GM23248 (cell line): ENCODE measurements at places on chromosomes 13 and 19. TPM values are rescaled to one million over a fixed set of nuclear protein-coding genes. Genes with fewer than 3 reads are reported as not detected.

- no peak overlapping the region for H3K27ac ChIP-seq
- peaks cover 15% of the 10 kb centered on the region for H3K4me1 ChIP-seq
- no peaks in the 10 kb centered on the region for H3K27me3 ChIP-seq
- no peaks in the 10 kb centered on the region for H3K36me3 ChIP-seq
Measured at GRCh38 chr19:16445238-16446107, 26.3 kb downstream of the EPS15L1 start.

- H3K4me3 ChIP-seq, result no peak overlapping the region
- peaks cover 5% of the 10 kb centered on the region; the same call in 1 of the 2 replicates for H3K36me3 ChIP-seq
Measured at GRCh38 chr13:40985381-40986100, 33.6 kb downstream of the ELF1 start.

GRCh38 chr19:38263689-38264485 lies 486 bp upstream of the SPINT2 start:
- no peaks in the 10 kb centered on the region for H3K36me3 ChIP-seq
- H3K27me3 ChIP-seq, result no peaks in the 10 kb centered on the region
- H3K4me3 ChIP-seq, result peak overlapping the region; percentile 57

DNA sequence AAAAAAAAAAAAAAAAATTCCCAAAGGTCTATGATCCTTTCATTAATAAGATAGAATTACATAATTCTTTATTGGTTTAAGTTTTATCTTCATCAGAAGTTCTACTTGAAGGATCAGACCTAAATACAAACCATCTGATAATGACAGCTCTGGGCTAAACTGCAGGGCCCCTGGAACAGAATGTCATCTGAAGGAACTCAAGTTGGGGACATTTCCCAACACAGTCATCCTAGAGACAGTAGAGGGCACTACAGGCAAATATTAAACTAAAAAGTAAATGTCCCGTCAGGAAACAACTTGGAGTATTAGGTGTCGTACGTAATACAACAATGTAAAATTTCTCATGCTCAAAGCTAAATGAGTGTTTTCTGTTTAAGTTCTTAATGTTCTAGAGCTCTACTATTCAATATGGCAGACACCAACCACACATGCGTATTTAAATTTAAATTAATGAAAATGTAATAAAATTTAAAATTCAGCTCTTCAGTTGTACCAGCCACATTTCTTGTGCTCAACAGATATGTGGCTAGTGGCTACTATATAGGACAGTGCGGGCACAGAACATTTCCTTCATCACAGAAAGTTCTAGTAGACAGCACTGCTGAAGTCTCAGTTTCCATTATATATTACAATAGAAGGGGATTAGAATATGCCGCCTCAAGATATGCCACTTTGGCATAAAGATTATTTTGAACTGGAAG lies 21.8 kb upstream of the NAXD start:
- H3K27me3 ChIP-seq, result no peaks in the 10 kb centered on the region
- peak; percentile 71 for DNase-seq
- no peaks in the 10 kb centered on the region for H3K36me3 ChIP-seq
- H3K4me3 ChIP-seq, result no peak overlapping the region
- H3K4me1 ChIP-seq, result no peaks in the 10 kb centered on the region

DNA sequence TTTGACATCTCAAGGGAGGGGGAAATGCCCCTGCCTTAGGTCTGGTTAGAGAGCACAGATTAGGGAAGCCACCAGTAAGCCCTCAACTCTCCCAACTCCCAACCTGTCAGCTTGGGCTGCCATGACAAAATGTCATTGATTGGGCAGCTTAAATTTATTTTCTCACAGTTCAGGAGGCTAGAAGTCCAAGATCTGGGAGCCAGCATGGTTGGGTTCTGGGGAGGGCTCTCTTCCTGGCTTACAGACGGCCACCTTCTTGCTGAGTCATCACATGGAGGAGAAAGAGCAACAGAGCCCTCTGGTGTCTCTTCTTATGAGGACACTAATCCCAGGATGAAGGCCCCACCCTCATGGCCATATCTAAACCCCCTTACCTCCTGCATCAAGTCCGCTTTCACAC lies 24.2 kb downstream of the C19orf12 start:
- no peak overlapping the region for H3K4me3 ChIP-seq
- DNase-seq, result peak; percentile 65
- H3K36me3 ChIP-seq, result no peaks in the 10 kb centered on the region
- H3K27me3 ChIP-seq, result no peaks in the 10 kb centered on the region
- peaks cover 22% of the 10 kb centered on the region for H3K4me1 ChIP-seq
- no peak overlapping the region for H3K27ac ChIP-seq

DNA sequence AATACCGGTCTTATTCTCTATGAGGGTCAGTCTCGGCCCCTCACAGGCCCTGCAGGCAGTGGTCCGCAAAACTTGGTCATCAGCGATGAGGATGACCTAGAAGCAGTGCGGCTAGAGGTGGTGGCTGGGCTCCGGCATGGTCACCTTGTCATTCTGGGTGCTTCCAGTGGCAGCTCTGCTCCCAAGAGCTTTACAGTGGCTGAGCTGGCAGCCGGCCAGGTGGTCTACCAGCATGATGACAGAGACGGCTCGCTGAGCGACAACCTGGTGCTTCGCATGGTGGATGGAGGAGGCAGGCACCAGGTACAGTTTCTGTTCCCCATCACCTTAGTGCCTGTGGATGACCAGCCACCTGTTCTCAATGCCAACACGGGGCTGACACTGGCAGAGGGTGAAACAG lies 1.8 kb downstream of the FREM2 start:
- no peaks in the 10 kb centered on the region for H3K4me1 ChIP-seq
- H3K27ac ChIP-seq, result no peak overlapping the region
- no peak overlapping the region for H3K4me3 ChIP-seq
- no peak for DNase-seq

- no peaks in the 10 kb centered on the region for H3K36me3 ChIP-seq
- H3K27ac ChIP-seq, result peak overlapping the region; percentile 75
- peak; percentile 91 for DNase-seq
- H3K4me3 ChIP-seq, result peak overlapping the region; percentile 14
- H3K4me1 ChIP-seq, result peaks cover 38% of the 10 kb centered on the region
Measured at GRCh38 chr13:44758630-44759383, 182.7 kb upstream of the TSC22D1 start.

DNA sequence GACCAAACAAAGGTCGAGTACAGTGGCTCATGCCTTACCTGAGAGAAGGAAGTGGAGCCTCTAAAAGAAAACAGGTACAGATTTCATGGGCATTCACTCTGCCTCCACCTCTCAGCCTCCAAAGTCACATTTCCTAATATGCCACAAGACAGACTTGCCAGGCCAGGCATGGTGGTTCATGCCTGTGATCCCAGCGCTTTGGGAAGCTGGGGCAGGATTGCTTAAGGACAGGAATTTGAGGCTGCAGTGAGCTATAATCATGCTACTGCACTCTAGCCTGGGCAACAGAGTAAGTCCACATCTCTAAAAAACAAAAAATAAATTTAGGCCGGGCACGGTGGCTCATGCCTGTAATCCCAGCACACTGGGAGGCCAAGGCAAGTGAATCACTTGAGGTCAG lies 10.9 kb upstream of the DNMT1 start:
- 0 out of 2 replicates have a peak overlapping the region, but pooled peaks have one; percentile 12 for H3K27ac ChIP-seq
- no peak for DNase-seq
- H3K4me1 ChIP-seq, result peaks cover 9% of the 10 kb centered on the region; the same call in 1 of the 2 replicates
- no peaks in the 10 kb centered on the region for H3K27me3 ChIP-seq

GRCh38 chr13:106753251-106753650 lies 185.3 kb upstream of the ARGLU1 start:
- H3K36me3 ChIP-seq, result no peaks in the 10 kb centered on the region
- H3K27me3 ChIP-seq, result no peaks in the 10 kb centered on the region
- no peak for DNase-seq
- H3K4me3 ChIP-seq, result no peak overlapping the region

- peak; percentile 76 for DNase-seq
- H3K27me3 ChIP-seq, result no peaks in the 10 kb centered on the region
- H3K4me1 ChIP-seq, result peaks cover 18% of the 10 kb centered on the region
- H3K4me3 ChIP-seq, result peak overlapping the region; percentile 93
- H3K27ac ChIP-seq, result peak overlapping the region; percentile 75
- peaks cover 7% of the 10 kb centered on the region; the same call in 1 of the 2 replicates for H3K36me3 ChIP-seq
Measured at GRCh38 chr13:27619728-27620376, 477 bp downstream of the LNX2 start.

DNA sequence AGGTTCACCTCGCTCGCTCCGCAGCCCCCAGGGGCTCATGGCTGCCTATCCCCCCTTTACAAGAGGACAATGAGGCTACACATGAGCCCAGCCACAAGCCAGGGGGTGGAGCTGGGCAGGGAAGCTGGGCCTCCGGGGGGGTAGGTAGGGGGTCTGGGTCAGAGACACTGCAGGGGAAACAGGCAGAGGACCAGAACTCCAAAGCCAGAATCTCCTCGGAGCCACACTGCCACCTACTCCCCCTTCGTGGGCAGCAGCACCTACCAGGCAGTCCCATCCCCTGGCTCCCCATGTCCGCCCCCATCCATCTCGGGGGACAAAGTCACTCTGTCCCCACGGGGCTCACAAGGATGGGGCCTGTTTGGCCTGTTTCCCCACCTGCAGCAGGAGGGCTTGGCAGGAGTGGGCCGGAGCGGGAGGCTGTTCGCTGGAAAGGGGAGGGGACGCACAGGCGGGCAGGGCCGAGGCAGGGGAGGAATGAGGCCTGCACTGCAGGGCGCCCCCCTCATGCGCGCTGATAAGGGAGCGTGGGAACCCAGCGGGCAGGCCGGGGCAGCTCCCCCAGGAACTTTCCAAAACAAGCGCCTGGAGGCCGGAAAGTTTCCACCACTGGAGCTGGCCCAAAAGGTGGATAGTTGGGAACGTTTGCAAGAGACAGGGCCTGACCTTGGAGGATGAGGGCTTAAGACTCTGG lies 545 bp upstream of the ISYNA1 start:
- peak overlapping the region; percentile 61 for H3K4me3 ChIP-seq
- no peaks in the 10 kb centered on the region; the same call in 1 of the 2 replicates for H3K36me3 ChIP-seq
- DNase-seq, result peak; percentile 41
- no peaks in the 10 kb centered on the region for H3K27me3 ChIP-seq
- H3K4me1 ChIP-seq, result no peaks in the 10 kb centered on the region

DNA sequence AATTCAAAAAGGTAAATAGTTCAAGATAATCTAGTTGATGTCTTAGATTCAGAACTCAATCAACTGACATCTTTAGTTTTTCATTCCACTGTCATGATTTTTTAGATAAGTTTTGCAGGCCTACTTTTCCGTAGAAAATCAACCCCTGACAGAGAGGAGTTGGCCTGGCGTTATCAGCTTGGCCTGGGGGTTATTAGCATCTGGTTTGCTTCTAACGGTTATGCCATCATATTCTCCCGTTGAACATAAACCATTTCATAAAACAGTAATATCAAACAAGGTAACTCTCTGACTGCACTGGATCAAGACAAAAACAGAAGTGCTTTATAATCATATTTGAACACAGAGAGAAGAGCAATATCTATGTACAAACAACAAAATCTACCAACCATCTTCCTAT lies 130.8 kb upstream of the PCDH20 start:
- no peaks in the 10 kb centered on the region for H3K27me3 ChIP-seq
- H3K4me3 ChIP-seq, result no peak overlapping the region
- DNase-seq, result no peak
- H3K36me3 ChIP-seq, result no peaks in the 10 kb centered on the region
- no peak overlapping the region for H3K27ac ChIP-seq

DNA sequence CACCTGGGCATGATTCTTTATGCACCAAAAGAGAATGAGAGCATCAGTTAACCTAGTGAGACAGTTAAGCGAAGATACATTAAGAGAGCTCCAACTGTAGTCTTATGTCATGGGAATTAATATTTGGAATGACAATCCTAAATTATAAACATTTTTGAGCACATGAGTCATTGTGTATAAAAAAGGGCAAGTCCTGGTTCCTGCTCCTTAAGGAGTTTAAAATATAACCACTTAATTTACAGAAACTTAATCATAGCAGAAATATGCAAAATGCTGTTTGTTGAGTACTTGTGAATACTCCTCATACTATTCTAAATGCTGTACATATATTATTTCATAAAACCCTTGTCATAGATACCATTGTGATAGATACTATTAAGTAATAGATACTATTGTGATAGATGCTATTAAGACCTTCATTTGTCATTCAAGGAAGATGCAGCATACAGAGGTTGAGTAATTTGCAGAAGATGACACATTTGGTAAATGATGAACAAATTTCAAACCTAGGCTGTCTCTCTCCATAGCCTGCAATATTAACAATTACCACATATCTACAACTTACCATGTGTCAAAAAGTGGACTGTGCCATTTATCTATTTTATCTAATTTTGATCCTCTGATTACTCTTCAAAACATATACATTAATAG lies 301.0 kb downstream of the TBC1D4 start:
- H3K27me3 ChIP-seq, result no peaks in the 10 kb centered on the region; the same call in 1 of the 2 replicates
- H3K36me3 ChIP-seq, result no peaks in the 10 kb centered on the region
- peaks cover 16% of the 10 kb centered on the region for H3K4me1 ChIP-seq

GRCh38 chr19:10927730-10928562 lies 493 bp downstream of the YIPF2 start:
- H3K4me3 ChIP-seq, result peak overlapping the region; percentile 88
- H3K36me3 ChIP-seq, result peaks cover 7% of the 10 kb centered on the region; the same call in 1 of the 2 replicates
- peak overlapping the region; percentile 50 for H3K27ac ChIP-seq
- H3K27me3 ChIP-seq, result no peaks in the 10 kb centered on the region
- peaks cover 5% of the 10 kb centered on the region; the same call in 1 of the 2 replicates for H3K4me1 ChIP-seq

DNA sequence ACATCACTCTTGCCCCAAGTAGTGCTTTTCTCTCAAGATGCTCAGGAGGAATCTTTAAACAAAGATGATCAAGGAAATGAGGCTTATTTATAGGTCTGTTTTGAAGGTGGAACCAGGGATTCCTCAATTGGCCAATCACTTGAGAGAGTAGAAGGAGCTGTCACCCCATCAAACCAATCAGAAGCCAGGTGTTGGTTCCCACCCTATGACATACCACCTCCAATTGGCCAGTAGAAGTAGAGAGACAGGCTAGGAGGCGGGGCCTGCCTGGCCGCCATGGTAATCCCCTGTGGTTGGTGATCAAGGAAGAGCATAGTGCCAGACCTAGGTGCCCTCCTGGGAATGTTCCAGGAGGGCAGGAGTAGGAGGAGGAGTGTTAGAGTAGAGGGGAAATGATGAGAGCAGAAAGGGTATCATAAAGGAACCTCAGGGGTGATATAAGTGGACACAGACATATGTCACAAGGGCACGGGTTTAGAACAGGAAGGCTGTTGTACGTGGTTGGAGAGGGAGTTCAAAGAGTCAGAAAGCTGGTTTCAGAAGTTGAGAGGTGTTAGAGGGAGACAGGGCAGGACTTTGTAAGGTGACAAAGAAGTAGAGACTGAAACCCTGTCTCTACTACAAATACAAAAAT lies 10.5 kb downstream of the PMIS2 start:
- H3K4me3 ChIP-seq, result no peak overlapping the region
- H3K36me3 ChIP-seq, result no peaks in the 10 kb centered on the region
- H3K27ac ChIP-seq, result no peak overlapping the region
- H3K4me1 ChIP-seq, result no peaks in the 10 kb centered on the region

- H3K4me3 ChIP-seq, result no peak overlapping the region
- no peaks in the 10 kb centered on the region for H3K36me3 ChIP-seq
- peaks cover 29% of the 10 kb centered on the region; the same call in 1 of the 2 replicates for H3K27me3 ChIP-seq
- no peaks in the 10 kb centered on the region for H3K4me1 ChIP-seq
Measured at GRCh38 chr13:46184277-46184699, 2.3 kb upstream of the LCP1 start.

GRCh38 chr13:107373551-107373950 lies 805.6 kb upstream of the ARGLU1 start:
- H3K27me3 ChIP-seq, result no peaks in the 10 kb centered on the region
- H3K4me1 ChIP-seq, result peaks cover 49% of the 10 kb centered on the region
- no peak overlapping the region for H3K4me3 ChIP-seq
- peak; percentile 92 for DNase-seq
- H3K36me3 ChIP-seq, result no peaks in the 10 kb centered on the region

- no peak for DNase-seq
- H3K27me3 ChIP-seq, result no peaks in the 10 kb centered on the region
- H3K27ac ChIP-seq, result no peak overlapping the region
Measured at GRCh38 chr19:47623921-47624391, 15.0 kb downstream of the BICRA start.

The PINLYP gene
- polyA plus RNA-seq, result 1.3 and 2.5 TPM in 2 replicates

The TSHZ3 gene
- 17.9 and 19.6 TPM in 2 replicates for polyA plus RNA-seq

The FOXA3 gene
- polyA plus RNA-seq, result not detected in 2 replicates

The ABCA7 gene
- 1.7 and 2.6 TPM in 2 replicates for polyA plus RNA-seq

The SCGB2B2 gene
- not detected in 2 replicates for polyA plus RNA-seq
